Foreskin keratinocyte (primary cell): ENCODE measurements at places on chromosomes 11 and 22. TPM values are rescaled to one million over a fixed set of nuclear protein-coding genes. Genes with fewer than 3 reads are reported as not detected.
A peak's percentile ranks its signal among the peaks of the same experiment; 100 is the strongest.

DNA sequence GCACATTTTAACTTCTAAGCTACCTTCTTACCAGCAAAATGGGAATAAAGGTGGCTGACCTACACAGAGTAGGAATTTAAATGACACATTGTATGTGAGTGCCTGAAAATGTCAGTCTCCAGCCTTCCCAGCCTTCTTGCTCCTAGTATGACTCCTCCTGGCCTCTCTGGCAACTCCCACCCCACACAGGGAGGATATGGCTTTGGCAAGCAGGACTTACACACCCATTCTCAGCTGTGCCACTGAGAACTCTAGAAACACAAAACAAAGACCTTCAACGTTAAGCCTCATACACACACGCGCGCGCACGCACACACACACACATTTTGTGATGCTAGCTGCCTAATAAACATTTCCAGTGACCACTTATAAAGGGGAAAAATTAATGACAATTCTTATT, 65.8 kb downstream of the PACSIN2 start:
- no peak for DNase-seq

GRIK4 gene
- total RNA-seq: not detected in 2 replicates

GRCh38 chr11:130913268-130913667, 3.0 kb downstream of the SNX19 start:
- DNase-seq: no peak

- DNase-seq: no peak
Measured at GRCh38 chr22:31957970-31958594, 13.7 kb downstream of the YWHAH start.

DNA sequence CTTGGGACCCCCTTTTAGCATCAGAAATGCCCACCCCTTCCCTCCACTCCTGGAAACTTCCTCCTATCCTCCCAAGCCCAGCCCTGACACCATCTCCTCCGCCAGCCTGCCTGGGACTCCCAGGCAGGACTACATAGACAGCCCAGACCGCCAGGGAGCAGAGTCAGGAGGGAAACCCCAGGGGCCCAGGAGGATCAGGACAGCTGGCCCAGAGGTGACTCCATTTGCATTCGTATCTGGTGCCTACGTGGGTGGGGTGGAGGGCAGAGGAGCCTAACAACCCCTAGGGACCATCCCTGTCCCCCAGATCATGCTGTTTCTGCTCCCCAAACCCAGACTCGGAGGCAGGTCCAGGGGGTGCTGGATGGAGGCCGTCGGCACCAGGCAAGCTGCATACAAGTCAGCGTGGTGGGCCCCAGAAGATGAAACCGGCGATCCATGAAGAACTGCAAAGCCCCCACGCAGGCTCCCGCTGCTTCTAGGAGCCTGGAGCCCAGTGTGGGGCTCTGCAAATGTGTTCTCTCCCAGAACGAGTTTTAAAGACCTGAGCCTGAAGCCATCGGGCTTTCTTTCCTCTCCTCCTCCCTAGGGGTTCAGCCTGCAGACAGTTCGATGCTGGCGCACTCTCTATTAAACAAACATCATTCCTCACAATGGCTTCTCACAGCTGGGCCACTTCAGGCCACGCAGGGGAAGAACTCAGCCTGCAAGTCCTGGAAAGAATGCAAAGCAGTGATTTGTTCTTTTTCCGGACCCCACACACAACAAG, 1506.8 kb downstream of the BRD1 start:
- DNase-seq: no peak

DNA sequence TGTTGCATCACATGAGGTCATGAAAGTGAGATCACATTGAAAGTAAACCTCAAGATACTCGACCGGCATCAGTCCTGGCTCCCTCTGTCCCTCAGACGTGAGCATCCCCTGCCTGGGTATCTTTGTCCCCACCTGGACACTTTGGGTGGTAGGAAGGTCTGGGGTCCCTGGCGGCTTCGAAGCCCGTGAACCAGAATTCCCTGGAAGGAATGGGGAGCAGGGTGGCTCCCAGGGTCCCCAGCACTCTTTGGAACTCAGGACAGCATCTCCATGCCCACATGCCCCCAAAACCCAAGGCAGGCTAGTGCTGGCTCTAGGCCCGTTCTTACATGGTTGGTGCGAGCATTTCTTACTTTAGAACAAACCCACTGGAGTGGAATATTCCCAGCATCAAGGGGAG, 7.5 kb downstream of the DERL3 start:
- DNase-seq: no peak

GRCh38 chr11:79374727-79375126, 66.1 kb downstream of the TENM4 start:
- DNase-seq: no peak

GRCh38 chr11:85665733-85666132, 804 bp upstream of the CREBZF start:
- DNase-seq: no peak

APOL3 gene
- total RNA-seq: 0.85 and 0.88 TPM in 2 replicates

DNA sequence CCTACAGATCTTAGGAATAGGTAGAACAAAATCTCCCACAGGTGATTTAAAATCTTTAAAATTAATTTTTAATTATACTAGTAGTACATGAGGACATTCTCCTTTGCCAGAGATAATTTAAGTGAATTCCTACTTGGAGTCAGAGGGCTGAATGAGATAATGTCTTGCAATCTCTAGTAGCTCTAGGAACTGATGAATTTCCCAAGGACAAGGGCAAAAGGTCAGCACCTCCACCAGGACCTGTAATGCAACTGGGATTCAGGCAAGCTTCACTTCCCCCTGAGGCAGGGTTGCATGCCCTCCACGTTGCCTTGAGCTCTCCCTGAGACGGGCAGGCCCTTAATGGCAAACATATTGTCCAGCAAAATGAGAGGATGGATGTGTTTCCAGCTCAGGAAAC, 330.3 kb upstream of the PITPNB start:
- DNase-seq: no peak

- DNase-seq: peak; percentile 56
Measured at GRCh38 chr11:25535467-25536272, 796.3 kb upstream of the ANO3 start.

MRGPRE gene
- not detected in 2 replicates for total RNA-seq

DNA sequence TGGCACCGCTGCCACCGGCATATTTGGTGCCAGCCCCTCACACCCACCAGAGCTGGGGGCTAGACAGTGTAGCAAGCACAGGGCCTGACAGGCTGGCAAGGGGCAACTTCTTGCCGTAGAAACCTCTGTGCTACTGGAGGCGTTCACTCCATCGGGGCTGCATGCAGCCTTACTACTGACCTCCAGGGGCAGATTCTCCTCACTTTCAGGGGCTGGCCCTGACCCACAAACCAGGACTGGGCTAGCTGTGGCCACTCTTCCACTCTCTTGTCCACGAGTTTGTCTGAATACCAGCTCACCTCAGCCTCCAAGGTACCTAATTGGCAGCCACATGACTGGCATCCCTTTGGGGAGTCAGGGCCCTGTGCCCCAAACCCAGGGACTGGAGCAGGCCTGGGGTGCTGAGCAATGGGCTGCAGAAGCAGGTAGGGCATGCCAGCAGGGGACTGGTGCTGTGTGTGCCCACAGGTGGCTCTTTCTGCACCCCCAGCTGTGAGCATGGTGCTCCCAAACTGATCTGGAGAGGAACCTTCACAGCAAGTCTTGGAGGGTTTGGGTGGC, 2.1 kb upstream of the LMO1 start:
- DNase-seq: no peak

- no peak for DNase-seq
Measured at GRCh38 chr22:49092716-49093115, 735.0 kb downstream of the BRD1 start.

GRCh38 chr11:60265373-60266214, 14.9 kb upstream of the MS4A4A start:
- peak; percentile 54 for DNase-seq

- no peak for DNase-seq
Measured at GRCh38 chr11:47508240-47508957, 44.5 kb downstream of the CELF1 start.

DNA sequence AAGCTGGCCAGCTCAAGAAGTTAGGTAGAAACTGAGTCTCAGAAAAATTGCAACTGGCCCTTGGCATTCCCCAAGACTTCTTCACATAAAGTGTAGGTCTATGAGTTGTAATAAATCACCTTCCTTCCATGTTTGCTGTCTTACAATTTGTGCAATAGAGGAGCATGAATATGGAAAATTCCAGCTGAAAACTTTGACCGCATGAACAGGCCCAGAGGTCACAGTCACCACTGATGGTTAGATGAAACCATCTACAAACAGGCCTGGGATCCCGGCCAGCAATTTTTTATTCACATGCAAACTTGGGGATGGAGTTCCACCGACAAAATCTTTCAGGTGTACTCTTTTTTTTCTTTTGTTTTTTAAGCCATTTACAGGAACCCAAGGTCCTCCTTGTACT, 88.1 kb downstream of the SERGEF start:
- DNase-seq: no peak

DNA sequence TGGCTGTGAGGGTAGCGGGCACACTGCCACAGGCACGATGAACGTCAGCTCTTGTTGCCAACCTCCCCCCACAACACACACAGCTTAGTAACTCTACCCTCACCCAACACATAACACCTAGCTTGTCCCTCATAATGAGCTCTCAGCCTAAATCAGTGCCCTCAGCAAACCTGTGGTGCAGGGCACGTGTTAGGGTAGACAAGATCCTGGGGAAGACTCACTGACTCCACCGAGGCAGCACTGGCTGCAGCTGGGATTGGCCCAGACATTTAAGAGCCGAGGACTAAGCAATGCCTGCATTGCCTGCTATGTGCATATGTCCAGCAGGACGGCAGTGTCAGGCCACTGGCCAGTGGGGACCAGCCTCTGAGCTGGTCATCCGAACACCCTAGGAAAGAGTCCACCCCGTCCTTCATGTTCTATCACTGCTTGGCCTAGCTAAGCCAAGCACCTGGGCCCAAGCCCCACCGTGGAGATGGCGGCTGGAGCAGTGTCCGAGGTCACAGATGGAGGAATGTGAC, 32.9 kb upstream of the TRIM29 start:
- DNase-seq: no peak

- DNase-seq: no peak
Measured at GRCh38 chr11:61793083-61793828, 545 bp downstream of the FEN1 start.

DNA sequence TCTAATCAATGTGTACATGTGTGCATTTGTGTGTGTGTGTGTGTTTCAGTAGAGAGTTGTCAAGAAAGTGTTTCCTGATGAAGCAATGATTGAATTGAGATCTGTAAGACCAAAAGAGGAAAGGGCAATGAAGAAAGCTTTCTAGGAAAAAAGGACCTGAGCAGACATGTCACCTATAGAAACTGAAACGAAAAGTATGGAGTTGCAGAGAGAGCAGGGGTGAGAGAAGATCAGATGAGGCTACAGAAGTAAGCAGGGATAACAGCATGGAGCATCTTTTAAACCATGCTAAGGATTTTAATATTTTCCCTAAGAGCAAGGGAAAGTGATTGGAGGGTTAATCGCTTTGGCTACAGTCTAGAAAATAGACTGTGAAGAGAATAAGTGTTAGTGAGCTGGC, 1459.4 kb upstream of the TENM4 start:
- no peak for DNase-seq

- DNase-seq: no peak
Measured at GRCh38 chr11:12395333-12395732, 18.0 kb downstream of the PARVA start.

- DNase-seq: no peak
Measured at GRCh38 chr22:50308597-50308935, 1.1 kb upstream of the PLXNB2 start.

CRYBA4 gene
- not detected in 2 replicates for total RNA-seq
